HepG2 (cell line): ENCODE measurements at places on chromosomes 11 and 22. TPM values are rescaled to one million over a fixed set of nuclear protein-coding genes. Genes with fewer than 3 reads are reported as not detected.

Gene TMEM121B
- total RNA-seq, result not detected in 2 replicates

Gene CLTCL1
- total RNA-seq, result 7.1 and 8.1 TPM in 2 replicates

Gene C2CD2L
- 1.2 and 3.7 TPM in 2 replicates for total RNA-seq

Gene GNG3
- total RNA-seq, result not detected in 2 replicates

- DNase-seq, result peak; percentile 26
These were observed 9.7 kb upstream of the NEFH start for GRCh38 chr22:29470159-29470855.

DNA sequence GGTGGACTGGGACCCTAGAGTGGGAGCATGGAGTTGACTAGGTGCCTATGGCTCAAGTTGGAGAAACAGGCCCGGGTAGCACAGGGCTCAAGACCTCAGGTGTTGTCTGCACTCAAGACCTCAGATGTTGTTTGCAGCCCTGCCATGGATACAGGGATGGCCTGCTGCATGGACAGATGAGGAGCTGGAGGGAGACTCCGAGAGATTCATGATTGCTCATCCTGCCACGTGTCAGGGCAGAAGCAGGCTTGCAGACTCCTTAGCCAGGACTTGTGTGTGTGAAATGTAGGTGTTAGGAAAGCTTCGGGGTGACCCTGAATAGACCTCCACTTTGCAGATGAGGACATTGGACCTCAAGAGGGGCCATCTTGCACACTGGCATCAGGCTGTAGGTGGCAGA lies 921 bp downstream of the CCDC116 start:
- no peak for DNase-seq

DNA sequence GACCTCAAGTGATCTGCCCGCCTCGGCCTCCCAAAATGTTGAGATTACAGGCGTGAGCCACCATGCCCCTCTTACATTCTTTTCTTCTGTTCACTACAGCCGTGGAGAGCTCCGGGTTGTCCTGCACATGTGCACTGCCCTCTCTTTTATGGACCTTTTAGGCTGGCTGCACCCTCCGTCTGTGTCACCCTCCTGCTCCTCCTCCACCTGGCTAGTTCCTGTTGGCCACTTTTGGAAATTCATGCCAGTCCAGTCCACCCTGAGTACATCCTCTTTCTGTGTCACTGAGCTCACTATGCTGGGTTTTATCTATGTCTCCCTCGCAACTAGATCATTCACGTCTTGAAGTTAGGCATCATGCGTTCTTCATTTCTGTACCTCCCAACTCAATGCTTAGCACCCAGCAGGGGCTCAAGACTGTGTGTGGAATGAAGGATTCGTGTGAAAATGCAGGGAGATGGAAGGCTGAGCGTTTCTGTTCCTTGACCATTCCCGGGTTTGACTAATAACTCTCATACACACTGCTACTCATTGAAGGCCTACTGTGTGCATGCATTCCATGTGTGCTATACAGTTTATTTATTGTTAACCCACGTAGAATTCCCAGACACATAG lies 60.6 kb downstream of the PTPRJ start:
- DNase-seq, result no peak

GRCh38 chr11:60933416-60934123 lies 9.3 kb downstream of the TMEM132A start:
- DNase-seq, result no peak

GRCh38 chr22:29454276-29454675 lies 15.9 kb downstream of the RFPL1 start:
- no peak for DNase-seq

GRCh38 chr11:17076517-17077239 lies 789 bp downstream of the RPS13 start:
- DNase-seq, result no peak

DNA sequence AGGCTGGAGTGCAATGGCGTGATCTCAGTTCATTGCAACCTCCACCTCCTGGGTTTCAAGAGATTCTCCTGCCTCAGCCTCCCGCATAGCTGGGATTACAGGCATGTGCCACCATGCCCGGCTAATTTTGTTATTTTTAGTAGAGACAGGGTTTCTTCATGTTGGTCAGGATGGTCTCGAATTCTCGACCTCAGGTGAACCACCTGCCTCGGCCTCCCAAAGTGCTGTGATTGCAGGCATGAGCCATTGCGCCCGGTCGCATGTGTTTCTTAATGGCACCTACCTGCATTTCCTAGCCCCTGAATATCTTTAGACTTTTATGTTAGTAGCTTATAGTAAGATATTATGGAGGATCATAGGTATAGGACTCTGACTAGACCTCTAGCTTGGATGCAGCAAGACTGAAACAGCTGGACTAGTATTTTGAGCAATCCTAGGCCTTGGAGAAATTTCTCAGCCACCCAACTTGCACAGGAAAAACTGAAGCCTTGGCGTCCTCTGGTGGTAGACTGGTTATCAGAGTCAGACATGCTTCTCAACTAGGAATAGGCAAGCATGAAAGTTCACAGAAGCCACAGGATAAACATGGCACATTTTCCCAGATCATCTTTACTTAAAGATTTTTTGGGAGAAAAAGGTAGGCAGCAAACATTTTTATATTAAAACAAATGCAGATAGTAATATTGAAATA lies 22.7 kb upstream of the C1QTNF4 start:
- peak; percentile 58 for DNase-seq

GRCh38 chr11:133995066-133995465 lies 38.3 kb upstream of the IGSF9B start:
- no peak for DNase-seq

DNA sequence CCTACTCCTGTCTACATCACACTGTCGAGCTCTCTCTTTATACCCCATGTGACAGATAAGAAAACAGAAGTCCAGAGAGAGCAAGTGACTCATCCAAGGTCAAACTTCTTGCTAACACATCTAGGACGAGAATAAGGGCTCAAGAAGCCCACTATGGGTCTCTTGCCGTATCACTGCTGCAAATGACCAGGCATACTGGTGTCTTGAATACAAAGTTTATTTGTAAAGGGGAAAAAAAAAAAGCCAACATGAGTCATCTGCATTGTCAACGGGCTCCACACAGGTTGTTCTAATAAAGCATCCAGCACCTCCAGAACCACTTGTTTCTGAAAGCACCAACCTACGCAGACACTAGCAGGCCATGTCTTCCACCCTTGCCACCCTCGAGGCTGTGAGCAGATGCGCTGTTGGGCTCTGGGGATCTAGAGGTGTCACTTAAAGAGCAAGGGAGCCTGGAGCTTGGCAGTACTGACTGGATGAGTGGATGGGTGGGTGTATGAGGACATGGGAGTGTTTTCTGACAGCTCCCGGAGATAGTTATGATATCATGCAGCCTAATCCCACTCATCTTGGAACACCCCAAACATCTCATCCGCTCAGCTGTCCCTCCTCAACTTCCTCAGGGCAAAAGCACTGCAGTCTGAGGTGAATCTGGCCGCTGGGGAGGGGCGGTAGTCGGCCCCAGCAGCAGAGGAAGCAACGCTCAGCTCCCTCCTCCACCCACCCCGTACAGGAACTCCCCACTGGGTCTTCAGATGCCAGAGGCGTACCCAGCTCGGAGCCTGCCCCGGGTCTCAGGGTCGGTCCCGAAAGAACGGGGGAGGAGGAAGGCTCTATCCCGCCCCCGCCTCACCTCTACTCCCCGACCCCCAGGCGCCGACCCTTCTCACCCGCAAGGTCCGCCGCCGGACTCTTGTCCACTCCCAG lies 1.0 kb downstream of the SMCO4 start:
- peak; percentile 62 for DNase-seq

DNA sequence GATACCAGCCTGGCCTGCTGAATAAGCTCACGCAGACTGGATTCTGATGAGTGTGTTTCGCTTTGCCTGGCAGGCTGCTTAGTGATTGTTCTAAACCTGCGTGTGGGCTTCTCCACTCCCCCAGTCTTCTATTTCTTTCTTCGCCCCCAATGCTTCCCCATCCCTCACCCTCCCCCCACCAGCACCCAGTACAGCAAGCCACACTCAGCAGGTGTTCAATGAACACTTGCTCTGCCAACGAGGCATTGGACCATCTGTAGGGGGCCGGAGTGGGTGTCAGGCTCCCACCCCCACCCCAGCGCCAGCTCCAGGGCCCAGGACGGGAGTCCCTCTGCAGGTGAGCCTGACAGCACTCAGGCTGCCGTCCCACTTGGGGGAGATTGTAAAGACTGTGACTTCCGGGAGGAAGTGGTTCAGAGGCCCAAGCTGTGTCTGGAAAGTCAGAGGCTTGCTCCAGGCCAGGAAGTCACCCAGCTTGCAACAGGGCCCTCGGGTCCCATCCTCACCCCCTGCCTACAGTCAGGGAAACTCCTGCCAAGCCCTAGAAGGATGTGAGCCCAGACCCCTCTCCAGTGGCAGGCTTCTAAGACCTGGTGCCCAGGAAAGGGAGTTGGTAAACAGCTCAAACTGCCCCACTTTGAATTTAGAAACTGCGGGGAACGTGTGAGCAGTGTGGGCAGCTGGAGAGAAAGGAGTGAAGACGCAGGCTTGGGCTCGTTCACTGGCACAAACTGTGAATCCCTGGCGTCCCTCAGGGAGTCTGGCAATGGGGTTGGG lies 66.3 kb upstream of the PRDM11 start:
- no peak for DNase-seq

DNA sequence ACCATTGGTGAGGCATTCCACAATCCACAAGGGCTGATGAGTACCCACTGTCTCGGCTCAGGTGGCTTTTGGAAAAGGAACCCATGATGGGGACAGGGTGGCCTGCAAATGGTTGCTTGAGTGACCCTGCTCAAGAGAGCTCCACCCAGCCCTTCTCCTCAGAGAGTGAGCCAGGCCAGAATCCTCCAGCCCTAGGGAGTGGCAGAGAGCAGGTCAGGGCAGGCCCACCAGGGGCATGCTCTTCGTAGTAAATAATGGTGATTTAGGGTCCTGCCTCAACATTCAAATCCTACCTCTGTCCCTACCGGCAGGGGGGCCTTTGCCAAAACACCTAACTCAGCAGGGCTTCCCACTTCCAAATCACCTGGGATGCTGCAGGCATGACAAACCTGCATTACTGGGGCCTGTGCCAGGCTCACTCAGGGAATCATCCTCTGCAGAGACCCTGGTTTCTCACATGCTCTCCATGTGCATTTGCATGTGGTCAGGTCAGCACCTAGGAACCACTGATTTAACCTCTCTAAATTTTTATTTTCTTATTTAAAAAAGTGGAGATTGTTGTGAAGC lies 17.3 kb upstream of the TP53I11 start:
- DNase-seq, result no peak

- no peak for DNase-seq
These were observed 502 bp downstream of the SMIM38 start for GRCh38 chr11:69156235-69156639.

DNA sequence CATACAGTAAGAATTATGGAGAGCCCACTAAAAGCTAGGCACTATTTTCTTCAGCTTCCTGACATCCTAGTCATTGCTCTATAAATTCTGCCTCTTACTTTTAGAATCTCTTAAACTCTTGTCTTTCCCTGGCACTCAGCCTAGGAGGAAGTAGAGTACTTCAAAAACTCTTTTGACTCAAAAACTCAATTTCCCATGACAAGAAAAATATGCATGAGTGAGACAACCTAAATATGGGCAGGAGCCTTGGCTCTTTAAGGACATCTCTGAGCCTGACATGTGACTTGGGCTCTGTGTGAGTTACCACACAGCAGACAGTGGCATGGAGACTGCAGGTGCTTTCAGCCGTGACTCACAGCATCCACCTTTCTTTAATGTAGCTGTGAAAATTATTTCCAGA lies 97.5 kb upstream of the CCDC179 start:
- DNase-seq, result no peak
